Smooth muscle cell of the pulmonary artery (primary cell): ENCODE measurements at places on chromosomes 13 and 19. TPM values are rescaled to one million over a fixed set of nuclear protein-coding genes. Genes with fewer than 3 reads are reported as not detected.

Gene OVOL3
- not detected in 2 replicates for total RNA-seq

Gene ZNF563
- 4.7 and 5.0 TPM in 2 replicates for total RNA-seq

Gene COG6
- 39.3 and 45.7 TPM in 2 replicates for total RNA-seq

Gene HIF3A
- total RNA-seq, result 0.13 and 2.8 TPM in 2 replicates

Gene EBI3
- 0.10 TPM in 1 of 2 replicates, not detected in the other for total RNA-seq

Gene CD79A
- 0.07 and 0.20 TPM in 2 replicates for total RNA-seq

Gene STARD13
- total RNA-seq, result 23.5 and 50.3 TPM in 2 replicates

Gene ZNF493
- 21.8 and 27.4 TPM in 2 replicates for total RNA-seq

Gene CD22
- total RNA-seq, result 0.40 and 0.78 TPM in 2 replicates

Gene FLT3
- total RNA-seq, result not detected in 2 replicates

Gene AKAP8L
- 57.9 and 58.7 TPM in 2 replicates for total RNA-seq

Gene ZNF433
- 3.4 and 4.5 TPM in 2 replicates for total RNA-seq

Gene LILRA1
- total RNA-seq, result not detected in 2 replicates

Gene PINLYP
- 0.76 and 1.3 TPM in 2 replicates for total RNA-seq

Gene SCAMP4
- 64.1 and 66.8 TPM in 2 replicates for total RNA-seq

Gene MUC16
- not detected in 2 replicates for total RNA-seq
